D341Med (cell line): ENCODE measurements at places on chromosomes 16 and 17.
A peak's percentile ranks its signal among the peaks of the same experiment; 100 is the strongest.

- no peak for DNase-seq
Observed at GRCh38 chr16:66541388-66542355, 8.2 kb downstream of the TK2 start.

GRCh38 chr17:1787301-1787902 lies 25.5 kb downstream of the SERPINF1 start:
- DNase-seq, result no peak

- no peak for DNase-seq
Observed at GRCh38 chr17:17719199-17719940, 38.1 kb downstream of the RAI1 start.

GRCh38 chr16:89534252-89534756 lies 26.1 kb downstream of the SPG7 start:
- DNase-seq, result no peak

- no peak for DNase-seq
Observed at GRCh38 chr17:77491921-77492445, 351.2 kb downstream of the SEC14L1 start.

DNA sequence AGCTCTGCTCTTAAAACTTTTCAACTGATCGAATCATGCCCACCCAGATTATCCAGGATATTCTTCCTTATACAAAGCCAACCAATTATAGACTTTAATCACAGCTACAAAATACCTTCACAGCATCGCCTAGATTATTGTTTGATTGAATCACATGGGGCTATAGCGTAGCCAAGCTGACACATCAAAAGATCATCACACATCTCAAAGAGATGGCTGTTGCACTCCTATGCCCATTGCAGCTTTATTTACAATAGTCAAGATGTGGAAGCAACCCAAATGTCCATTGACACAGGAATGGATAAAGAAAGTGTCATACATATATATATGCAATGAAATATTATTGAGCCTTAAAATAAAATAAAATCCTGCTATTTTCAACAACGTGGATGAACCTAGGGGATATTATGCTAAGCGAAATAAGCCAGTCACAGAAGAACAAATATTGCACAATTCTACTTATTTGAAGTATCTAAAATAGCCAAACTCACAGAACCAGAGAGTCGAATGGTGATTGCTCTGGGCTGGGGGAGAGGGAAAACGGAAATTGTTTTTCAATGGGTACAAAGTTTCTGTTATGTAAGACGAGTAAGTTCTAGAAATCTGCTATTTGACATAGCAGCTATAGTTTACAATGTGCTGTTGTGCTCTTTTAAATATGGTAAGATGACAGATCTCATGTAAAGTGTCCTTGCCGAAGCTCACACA lies 60.9 kb upstream of the ERCC4 start:
- DNase-seq, result no peak

DNA sequence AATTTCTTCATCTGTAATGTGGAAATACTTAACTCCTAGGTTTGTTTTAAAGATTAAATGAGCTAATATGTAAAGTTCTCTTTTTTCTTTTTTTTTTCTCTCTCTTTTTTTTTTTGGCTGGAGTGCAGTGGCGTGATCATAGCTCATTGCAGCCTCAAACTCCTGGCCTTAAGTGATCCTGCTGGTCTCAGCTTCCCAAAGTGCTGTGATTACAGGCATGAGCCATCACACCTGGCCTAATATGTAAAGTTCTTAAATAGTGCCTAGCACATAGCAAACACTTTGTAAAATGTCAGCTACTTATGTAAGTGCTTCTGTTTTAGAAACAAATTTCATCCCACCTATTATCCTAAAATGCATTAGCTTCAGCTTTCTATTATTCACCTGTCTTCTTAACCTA lies 40.0 kb downstream of the TMC6 start:
- no peak for DNase-seq

- no peak for DNase-seq
Observed at GRCh38 chr17:74882517-74883240, 9.9 kb upstream of the FDXR start.

- no peak for DNase-seq
Observed at GRCh38 chr17:56540836-56541235, 52.7 kb upstream of the NOG start.

DNA sequence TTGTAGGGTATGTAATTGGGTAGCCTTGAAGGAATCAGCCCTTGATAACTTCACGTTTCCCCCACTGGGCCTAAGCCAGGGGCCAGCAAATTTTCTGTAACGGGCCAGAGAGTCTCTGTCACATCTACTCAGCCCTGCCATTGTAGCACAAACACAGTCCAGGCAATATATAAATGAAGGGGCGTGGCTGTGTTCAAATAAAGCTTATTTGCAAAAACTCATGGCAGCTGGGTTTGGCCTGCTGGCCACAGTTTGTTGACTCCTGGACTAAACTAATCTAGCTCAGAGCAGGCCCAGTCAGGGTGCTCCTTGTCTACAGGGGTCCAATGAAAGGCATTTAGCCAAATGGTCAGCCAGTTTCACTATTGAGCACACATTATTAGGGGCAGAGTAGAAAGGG lies 141.6 kb downstream of the CCDC182 start:
- no peak for DNase-seq

GRCh38 chr17:7755095-7755890 lies 37.7 kb downstream of the DNAH2 start:
- DNase-seq, result no peak

- DNase-seq, result no peak
Observed at GRCh38 chr17:78707016-78707415, 75.1 kb downstream of the CYTH1 start.

DNA sequence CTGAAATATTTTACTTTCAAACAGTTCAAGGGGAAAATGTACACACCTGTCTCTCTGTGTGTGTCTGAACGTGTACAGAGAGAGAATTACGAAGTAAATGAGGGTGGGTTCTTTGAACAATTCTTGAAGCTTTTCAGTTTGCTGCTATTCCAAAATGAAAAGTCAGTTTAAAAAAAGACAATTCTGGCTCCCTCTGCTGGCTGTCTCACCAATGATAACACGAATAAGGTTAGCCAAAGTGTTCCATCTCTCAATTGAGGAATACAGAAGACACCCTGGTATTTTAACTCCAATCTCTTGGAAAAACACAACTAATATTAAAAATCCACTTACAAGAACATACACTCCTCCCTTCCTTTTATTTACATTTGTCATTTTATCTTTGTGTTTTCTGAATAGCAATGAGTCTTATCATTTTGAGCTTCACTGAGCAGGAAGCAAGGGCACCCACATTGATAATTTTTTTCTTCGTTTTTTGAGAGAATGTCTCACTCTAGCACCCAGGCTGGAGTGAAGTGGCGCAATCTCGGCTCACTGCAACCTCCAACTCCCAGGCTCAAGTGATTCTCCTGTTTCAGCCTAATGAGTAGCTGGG lies 20.5 kb downstream of the EFTUD2 start:
- peak; percentile 62 for DNase-seq

DNA sequence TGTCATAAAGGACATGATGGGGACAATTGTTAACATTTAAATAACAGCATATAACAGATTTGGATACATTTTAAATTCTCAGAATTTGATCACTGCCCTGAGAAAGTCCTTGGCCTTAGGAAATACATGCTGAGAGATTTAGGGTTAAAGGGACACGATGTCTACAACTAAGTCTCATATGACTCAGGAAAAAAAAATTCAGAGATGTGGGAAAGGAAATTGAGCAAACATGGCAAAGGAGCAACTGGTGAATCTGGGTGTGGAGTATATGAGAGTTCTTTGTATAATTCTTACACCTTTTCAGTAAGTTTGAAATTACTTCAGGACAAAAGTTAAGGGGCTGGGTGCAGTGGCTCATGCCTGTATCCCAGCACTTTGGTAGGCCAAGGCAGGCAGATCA lies 18.2 kb downstream of the MPP3 start:
- no peak for DNase-seq

DNA sequence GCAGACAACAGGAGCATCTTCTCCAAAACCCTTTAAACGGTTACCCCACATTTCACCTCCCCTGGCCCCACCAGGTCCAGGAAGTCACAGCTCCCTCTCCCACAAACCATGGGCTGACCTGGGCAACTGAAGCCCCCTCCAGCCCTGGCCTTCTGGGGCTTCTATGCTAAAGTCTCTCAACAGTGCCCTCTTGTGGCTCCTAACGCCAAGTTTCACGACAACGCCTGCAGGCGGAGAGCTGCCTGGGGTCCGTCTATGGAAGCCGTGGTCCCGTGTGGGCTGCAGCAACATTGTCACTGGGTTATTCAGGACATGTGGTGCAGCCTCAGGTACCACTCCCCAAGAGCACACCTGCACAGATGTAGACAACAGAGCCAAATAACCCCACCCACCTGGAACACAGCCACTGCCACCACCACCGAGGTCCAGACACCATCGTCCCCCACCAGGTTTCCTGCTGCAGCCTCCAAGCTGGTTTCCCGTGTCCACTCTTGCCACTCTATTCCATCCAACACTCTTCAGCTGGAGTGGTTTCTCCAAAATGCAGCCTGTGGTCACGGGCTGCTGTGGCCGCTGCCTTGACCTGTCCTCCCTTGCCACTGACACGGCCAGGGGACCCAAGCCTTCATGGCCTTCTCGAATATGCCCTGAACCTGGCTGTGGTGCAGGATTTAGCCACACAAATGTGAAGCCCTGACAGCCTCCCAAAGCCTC lies 19.1 kb downstream of the C16orf95 start:
- peak; percentile 73 for DNase-seq

DNA sequence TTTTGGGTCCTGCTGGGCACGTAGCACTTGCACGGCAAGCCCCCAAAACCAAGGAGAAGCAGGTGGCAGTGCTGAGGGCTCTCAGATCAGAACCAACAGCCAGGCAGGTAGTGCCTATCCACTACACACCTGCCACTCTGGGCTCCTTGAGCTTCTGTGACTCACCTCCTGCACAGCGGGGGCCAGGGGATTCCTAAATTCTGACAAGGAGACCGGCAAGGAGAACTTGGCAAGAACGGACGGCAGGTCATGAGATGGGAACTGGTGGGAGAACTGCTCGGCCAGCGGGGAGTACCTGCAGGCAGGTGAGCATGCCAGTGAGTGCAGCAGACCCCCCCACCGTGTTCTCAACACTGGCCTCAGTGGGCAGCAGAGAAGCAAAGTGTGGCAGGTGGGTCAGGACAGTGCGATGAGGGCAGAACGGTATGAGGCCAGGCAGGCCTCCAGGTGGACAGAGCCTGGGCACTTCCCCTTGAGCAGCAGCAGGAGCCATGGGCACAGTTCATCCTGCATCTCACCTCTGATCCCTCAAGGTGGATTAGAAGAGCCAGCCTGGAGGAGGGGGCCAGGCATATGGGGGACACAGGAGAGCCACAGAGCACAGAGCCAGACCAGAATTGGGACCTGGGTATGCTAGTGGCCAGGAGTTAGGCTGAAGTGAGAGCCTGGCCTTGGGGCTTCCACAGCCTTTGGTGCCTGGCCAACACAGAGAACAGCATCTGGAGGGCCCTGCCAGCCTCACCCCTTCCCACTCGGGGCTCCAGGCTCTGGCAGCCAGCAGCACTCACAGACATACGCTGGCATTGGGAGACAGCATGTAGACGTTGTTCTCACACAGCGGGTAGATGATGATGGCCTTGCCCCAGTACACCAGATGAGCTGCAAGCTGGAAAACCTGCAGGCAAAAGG lies 14.7 kb downstream of the MPG start:
- DNase-seq, result no peak

DNA sequence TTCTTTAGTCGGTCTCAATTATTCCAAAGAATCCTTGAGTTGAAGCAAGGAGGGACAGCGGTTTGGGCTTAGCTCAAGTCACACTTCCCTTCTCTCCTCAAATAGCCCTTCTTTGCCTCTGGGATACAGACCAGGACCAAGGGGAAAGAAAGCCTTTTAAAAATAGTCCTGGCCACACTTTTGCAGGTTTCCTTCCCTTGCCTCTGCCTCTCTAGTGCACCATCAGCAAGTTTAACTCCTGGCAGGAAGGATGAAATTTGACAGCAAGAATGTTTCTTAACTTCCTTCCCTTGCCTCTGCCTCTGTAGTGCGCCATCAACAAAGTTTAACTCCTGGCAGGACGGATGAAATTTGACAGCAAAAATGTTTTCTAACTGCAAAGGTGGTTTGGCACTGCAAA lies 7.2 kb upstream of the G6PC1 start:
- DNase-seq, result no peak

DNA sequence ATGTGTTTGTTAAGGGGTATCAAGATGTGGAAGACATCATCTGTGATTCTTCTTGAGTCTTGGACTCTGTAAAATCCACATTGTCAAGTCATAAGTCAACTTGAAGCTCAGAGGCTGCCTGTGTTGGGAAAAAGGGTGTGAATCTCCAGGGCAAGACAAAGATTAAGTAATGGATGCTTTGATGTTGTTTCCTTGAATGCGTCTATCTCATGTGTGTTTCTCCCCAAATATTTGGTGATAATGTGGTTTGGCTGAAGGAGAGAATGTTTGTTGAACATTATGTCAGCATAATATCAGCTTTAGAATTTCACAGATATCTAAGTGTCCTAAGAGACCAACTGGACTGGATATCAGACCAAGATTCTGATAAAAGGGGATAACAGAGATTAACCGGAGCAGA lies 24.1 kb upstream of the KCNJ16 start:
- DNase-seq, result no peak

DNA sequence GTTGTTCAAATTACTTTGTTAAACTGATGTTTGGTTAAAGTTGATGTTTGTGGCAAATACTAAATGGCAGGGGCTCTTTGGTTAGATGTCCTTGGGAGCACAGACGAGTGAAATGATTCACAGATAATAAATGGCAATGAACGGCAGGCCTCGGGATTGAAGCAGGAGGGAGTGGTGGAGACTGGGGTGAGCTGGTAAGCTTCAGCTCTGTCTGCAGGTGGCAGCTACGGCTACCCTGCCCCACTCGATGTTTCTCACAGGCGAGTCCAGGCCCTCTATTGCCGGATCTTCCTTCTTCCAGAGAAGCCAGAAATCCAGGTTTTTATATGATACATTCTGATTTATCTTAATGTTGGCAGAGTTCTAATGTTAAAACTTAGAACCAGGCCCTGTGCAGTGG lies 144.8 kb upstream of the CACNG5 start:
- DNase-seq, result no peak

- DNase-seq, result no peak
Observed at GRCh38 chr16:28532940-28533647, 5.7 kb downstream of the NUPR1 start.

- DNase-seq, result no peak
Observed at GRCh38 chr16:55476625-55477533, 2.1 kb upstream of the MMP2 start.

- DNase-seq, result no peak
Observed at GRCh38 chr17:43917348-43918025, 10.2 kb upstream of the MPP2 start.
